ENCODE measurements at places on chromosomes 6 and 20.

DNA sequence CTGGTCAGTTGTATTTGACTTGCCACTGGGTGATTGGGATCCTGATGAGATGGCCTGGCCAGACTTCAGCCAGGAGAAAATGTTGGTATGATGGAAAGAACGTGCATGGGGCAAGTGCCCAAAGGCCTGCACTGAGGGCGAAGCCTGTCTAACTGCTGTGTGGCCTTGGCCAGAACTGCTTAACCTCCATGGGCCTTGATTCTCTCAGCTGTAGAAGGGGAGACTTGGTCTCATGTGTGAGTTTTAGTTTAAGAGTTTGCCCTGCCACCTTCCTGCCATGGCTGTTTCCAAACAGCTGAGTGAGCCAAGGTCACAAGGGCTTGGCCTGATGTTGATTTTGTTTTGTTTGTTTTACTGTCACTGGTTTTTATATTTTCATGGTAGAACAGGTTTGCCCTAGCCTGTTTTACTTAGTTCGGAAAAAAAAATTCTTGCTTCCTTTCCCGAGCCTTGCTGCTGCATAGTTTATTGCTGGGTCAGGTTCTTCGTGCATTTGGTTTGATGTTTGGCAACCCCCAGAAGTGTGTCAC is 35.3 kb downstream of the DSTN start:
- no peak for DNase-seq

DNA sequence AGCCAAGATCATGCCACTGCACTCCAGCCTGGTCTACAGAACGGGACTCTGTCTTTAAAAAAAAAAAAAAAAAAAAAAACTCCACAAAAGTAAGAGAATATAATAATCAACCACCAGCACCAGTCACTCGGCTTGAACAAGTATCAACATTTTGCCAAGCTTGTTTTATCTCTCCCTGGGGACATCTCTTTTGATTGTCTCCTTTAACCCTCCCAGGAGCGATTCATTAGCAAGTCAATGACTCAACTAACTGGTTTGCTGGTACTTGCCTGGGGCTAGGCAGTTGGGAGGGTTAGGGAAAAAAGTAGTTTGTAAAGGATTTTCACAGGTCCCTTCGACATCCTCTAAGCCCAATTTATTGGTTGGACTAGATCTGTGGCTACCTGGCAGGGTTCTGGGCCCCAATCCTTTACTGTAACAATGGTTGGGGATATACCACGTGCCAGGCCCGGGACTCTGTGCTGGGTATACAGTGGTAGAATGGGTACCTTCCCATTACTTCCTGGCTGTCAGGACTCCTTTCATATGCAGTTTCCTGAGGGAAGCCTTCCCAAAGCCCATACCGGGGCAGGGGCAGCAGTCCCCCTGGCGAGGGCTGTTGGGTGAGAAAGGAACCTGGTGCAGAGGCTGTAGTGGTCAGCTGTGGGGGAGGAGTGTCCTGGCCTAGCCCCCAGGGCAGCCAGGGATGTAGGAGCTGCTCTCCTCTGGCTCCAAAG is 12.2 kb downstream of the TGIF2 start:
- no peak for DNase-seq

- peak; percentile 74 for DNase-seq
These were observed 190.2 kb downstream of the TSHZ2 start for GRCh38 chr20:53162251-53162835.

- no peak for DNase-seq
These were observed 112.4 kb upstream of the ZNF217 start for GRCh38 chr20:53706008-53706465.

- DNase-seq: no peak
These were observed 83.2 kb downstream of the CEBPB start for GRCh38 chr20:50273601-50274491.

DNA sequence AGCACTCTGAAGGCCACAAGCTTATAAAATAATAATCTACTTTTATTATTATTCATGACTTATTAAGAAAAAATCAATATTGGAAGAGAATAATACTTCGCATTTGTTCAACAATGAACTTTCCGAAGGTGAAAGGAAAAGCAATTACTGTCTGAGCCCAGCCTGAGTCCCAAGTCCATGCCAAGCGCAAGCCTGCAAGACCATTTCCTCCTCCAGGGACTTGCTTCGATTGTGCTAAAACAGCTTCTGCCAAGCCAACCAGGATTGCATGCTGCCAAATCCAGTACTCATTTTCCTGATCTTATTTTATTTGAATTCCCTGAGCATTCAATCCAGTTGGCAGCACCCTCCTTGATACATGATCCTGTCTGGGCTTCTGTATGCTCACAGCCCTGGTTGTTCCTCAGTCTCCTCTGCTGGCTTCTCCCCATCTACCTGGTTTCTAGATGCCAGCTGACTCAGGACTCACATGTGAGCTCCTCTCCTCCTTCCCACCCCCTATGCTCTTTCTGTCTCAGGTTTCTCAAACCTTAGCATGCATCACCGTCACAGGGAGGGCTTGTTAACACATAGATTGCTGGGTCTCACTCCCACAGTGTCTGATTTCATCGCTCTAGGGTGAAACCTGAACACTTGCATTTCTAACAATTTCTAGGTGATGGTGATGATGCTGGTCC is 55.9 kb upstream of the PSMF1 start:
- DNase-seq: no peak

GRCh38 chr20:46607191-46607848 is 43.9 kb downstream of the SLC13A3 start:
- no peak for DNase-seq

GRCh38 chr6:3162565-3163247 is 5.4 kb upstream of the TUBB2A start:
- DNase-seq: no peak

GRCh38 chr20:53829724-53830521 is 236.3 kb upstream of the ZNF217 start:
- DNase-seq: no peak

DNA sequence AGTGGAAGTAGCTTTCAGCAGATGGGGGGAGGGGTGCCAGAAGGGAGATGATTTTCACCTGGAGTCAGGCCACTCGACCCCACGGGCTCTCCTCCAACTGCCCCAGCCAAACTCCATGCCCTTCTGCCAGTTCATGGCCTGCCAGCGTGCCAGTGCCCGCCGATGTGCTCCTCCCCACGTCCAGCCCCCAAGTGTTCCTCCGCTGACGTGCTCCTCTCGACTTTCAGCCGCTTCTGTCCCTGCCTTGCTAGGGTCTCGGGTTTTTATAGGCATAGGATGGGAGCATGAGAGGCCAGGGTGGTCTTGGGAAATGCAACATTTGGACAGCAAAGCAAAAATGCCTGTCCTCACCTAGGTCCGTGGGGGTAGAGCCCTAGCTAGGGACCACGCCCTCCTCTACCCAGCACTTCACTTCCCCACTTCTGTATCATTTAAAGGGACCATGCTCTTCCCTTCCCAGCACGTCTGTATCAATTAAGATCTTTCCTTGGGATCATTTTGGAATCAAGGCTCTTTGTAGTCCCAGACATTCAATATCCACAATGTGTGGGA is 54.4 kb downstream of the PRND start:
- DNase-seq: no peak

DNA sequence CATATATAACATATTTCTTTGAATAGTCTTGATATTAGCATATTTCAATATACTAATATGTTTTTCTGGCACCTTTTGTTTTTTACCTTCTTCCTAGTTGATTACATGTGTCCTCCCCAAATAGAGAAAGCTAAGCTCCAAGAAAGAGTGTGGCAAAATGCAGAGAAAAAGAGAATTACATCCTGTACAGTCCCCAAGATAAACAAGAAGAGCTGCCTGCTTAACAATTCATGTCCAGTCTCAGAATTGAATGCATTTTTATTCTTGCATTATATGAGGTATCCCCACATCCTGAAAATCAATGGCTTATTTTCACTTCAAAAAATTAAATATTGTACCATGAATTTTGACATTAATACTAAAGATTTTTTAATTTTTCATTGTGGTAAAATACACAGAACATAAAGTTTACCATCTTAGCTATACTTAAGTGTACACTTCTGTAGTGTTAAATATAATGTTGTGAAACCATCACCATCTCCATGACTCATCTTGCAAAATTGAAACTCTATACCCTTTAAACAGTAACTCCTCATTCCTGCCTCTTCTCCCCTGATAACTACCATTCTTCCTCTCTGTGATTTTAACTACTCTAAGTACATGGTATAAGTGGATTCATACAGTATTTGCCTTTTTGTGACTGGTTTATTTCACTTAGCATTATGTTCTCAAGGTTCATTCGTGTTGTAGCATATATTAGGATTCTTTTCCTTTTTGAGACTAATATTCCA is 490.3 kb downstream of the COL12A1 start:
- DNase-seq: no peak

GRCh38 chr6:151680846-151681432 is 126.5 kb upstream of the ESR1 start:
- peak; percentile 28 for DNase-seq

GRCh38 chr20:54837226-54837625 is 361.8 kb downstream of the DOK5 start:
- no peak for DNase-seq

GRCh38 chr6:35161266-35161665 is 20.1 kb upstream of the TCP11 start:
- DNase-seq: no peak

DNA sequence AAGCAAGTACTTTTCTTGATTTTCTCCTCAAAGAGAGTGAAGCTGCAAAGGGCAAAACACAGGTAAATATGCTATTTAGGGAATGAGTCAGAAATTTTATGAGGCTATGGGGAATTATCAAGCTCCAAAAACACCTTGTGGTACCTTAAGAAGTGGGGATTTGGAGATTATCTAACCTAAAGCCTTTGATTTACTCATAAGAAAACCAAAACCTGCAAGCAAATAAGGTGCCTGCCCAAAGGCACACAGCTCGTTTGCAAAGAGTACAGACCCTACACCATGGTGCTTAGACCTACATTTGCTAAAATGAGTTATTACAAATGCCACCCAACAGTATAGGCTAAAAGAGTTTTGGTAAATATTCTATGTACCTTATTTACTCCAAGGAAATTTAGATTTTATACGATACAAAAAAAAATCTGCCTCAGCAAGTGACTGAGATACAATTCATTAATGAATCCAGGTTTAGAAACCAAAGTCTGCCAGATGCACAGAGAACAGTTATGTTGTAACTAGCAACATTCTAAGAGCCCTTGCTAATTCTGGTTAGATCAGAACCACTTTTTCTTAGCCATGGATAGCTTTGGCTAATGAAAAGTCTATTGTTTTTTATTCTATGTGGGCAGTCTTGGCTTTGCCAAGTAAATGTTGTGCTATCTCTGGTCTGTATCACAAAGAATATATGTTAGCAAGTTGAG is 101.5 kb downstream of the KHDC1L start:
- no peak for DNase-seq

GRCh38 chr20:62511915-62512610 is 36.3 kb upstream of the GATA5 start:
- DNase-seq: no peak

DNA sequence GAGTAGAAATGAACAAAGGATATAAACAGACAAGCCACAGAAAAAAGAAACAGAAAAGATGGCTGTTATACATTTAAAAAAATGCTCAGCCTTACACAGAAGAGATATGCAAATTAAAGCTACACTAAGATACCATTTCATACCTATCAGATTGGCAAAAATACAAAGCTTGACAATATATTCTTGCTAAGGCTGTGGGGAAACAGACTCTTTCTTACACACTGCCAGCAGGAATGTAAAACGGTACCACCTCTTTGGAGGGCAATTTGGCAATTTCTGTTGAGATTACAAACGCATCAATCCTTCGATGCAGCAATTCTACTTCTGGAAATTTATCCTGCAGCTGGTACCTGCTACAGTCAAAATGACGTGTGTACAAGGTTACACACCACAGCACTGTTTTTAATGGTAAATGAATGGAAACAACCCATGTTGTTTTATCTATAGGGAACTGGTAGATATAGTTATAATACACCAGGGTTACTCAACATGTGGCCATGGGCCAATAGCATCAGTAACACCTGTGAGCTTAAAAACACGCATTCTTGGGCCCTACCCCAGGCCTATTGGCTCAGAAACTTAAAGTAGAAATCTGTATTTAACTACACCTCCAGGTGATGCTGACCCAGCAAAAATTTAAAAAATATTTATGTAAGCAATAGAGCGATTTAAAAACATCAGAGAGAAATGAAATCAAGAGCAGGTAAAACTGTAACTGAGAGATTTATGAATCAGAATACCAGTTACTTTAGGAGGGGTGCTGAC is 53.3 kb downstream of the TRAM2 start:
- no peak for DNase-seq

- DNase-seq: no peak
These were observed 1.7 kb downstream of the RANBP9 start for GRCh38 chr6:13709689-13710551.

DNA sequence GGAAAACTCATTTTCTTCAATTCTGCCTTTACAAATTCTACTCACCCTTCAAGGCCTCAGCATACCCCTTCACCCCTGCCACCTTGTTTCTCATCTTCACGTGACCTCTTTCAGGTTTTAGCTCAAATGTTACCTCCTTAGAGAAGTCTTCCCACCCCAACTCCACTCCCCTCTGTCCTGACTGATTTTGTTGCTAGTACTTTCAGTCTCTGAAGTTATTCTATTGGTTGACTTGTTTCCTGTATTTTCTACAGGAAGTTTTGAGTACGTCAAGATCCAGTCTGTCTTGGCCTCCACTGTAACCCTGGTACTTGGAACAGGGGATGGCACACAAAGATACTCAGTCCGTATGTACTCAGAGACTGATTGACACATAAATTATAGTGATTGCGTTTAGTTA is 296.1 kb downstream of the DHX35 start:
- DNase-seq: no peak

DNA sequence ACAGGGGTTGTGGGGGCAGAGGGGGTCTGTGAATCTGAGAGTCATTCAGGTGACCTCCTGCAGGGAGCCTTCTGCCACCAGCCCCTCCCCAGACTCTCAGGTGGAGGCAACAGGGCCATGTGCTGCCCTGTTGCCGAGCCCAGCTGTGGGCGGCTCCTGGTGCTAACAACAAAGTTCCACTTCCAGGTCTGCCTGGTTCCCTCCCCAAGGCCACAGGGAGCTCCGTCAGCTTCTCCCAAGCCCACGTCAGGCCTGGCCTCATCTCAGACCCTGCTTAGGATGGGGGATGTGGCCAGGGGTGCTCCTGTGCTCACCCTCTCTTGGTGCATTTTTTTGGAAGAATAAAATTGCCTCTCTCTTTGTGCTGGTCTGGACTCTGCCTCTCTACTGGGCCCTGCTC is 10.7 kb downstream of the GTSF1L start:
- DNase-seq: no peak

GRCh38 chr6:10138917-10139316 is 276.0 kb downstream of the TFAP2A start:
- no peak for DNase-seq

DNA sequence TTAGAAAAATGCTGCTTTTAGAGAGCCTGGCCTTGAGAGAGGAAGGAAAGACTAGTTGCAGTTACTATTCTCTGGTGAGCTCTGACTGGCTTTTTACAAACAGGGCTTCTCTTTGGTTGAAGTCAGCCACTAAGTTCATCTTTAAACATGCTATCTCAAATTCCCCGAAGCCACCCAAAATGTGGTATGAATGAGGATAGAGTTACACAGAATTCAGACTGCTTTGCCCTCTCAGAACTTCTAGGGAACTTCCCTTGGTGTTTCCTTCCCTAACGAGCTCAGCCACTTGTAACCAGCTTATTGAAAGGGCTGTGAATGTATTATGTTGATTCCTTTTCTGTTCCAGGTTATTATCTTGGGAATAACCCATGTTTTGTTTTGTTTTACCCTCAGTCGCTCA is 73.5 kb downstream of the EFHC1 start:
- DNase-seq: no peak

- no peak for DNase-seq
These were observed 3.7 kb upstream of the SYNDIG1 start for GRCh38 chr20:24465730-24466129.

GRCh38 chr20:22802296-22802695 is 217.9 kb upstream of the FOXA2 start:
- DNase-seq: no peak

- DNase-seq: no peak
These were observed 29.9 kb upstream of the PNRC1 start for GRCh38 chr6:89050697-89051096.

All from kidney epithelial cell (primary cell).